ENCODE measurements at places on chromosomes 7 and 10. TPM values are rescaled to one million over a fixed set of nuclear protein-coding genes. Genes with fewer than 3 reads are reported as not detected.
A peak's percentile ranks its signal among the peaks of the same experiment; 100 is the strongest.

Gene PGAM2
- total RNA-seq: 0.27 TPM

Gene POM121
- total RNA-seq: 49.5 TPM

Gene TAS2R16
- total RNA-seq: not detected

Gene TEX36
- total RNA-seq: not detected

DNA sequence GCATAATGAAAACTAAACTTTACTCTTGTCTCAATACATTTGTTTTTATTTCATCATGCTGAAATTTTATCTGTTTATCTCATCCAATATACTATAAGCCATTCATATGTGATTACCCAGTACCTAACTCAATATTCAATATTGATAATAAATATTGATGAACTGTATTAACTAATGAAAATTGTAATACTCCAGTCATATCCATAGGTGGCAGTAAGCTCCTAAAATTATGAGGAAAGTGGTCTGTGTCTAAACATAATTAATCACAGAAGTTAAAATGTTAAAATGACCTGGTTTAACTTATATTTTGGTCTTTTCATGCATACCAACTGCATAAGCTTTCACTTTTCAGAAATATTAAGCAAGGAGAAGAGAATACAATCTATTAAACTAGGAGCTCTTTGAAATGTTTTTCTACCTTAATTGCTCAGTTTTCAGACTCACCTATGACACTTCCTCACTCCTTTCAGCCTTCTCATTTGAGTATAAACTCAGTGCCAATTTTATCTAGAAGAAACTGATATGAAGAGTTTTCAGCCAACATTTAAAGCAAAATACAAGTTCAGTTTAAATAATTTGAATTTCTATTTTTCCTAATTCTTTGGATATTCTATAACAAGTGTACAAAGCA, 30.5 kb upstream of the VWDE start:
- H3K4me1 ChIP-seq: no peaks in the 10 kb centered on the region
- H3K4me3 ChIP-seq: no peak overlapping the region
- peaks cover 14% of the 10 kb centered on the region for H3K27me3 ChIP-seq
- no peak overlapping the region for H3K27ac ChIP-seq

DNA sequence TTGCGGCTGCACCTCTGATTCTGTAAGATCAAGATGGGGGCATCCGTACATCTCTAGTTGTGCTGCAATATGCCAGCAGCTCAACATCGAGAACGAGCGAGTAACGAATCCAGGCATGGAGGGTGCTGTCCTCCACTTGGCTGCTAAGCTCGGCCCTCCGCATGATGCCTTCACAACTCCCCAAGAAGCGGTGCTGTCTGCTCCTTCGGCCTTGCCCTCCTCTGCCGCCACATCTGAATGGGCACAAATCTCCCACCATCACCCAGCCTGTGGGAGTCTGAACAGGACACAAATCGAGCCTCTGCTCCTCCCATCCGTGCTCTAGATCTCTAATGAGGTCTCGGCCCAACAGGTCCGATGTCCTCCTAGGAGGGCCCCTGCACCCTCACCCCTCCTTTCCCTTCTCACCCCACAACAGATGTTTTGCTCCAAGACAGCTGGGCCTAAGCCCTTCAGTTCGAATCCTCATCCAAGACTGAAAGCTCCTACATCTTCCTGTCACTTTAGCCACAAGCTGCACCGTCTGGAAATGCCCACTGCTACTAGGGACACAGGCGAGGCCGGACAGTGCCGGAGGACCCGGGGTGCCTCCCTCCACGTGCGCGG, 86.7 kb downstream of the ZNF33B start:
- no peak for DNase-seq
- no peaks in the 10 kb centered on the region for H3K27me3 ChIP-seq
- H3K4me1 ChIP-seq: peaks cover 41% of the 10 kb centered on the region
- H3K36me3 ChIP-seq: peaks cover 40% of the 10 kb centered on the region
- peak overlapping the region; percentile 95 for H3K4me3 ChIP-seq

- H3K27me3 ChIP-seq: peaks cover 2% of the 10 kb centered on the region
- no peak for DNase-seq
- H3K36me3 ChIP-seq: no peaks in the 10 kb centered on the region
- no peak overlapping the region for H3K27ac ChIP-seq
- no peaks in the 10 kb centered on the region for H3K4me1 ChIP-seq
Observed at GRCh38 chr10:31536302-31536701, 217.3 kb downstream of the ZEB1 start.

DNA sequence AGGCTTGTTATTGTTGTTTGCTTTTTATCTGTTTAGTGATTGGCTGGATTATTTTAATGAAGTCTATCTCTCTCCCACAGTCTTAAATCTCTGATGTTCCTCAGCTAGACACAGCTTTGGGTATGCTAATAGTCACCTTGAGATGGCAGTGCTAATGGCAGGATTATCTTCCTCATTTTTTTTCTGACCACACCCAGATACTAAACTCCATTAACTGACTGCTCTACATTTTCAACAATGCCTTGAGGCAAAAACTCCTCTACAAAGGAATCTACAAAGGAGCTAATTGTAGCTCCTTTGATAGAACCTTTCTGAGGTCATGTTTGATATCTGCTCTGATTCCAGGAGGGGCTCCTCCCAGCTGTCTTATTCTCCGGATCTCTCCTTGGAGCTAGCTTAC, 122.6 kb downstream of the HBP1 start:
- no peaks in the 10 kb centered on the region for H3K4me1 ChIP-seq
- no peak for DNase-seq
- H3K27ac ChIP-seq: no peak overlapping the region
- H3K36me3 ChIP-seq: peaks cover 23% of the 10 kb centered on the region
- no peaks in the 10 kb centered on the region for H3K27me3 ChIP-seq

- no peak overlapping the region for H3K27ac ChIP-seq
- H3K27me3 ChIP-seq: no peaks in the 10 kb centered on the region
- H3K4me1 ChIP-seq: peaks cover 8% of the 10 kb centered on the region
- H3K4me3 ChIP-seq: no peak overlapping the region
- no peaks in the 10 kb centered on the region for H3K36me3 ChIP-seq
Observed at GRCh38 chr10:72784551-72785351, 92.8 kb downstream of the MCU start.

DNA sequence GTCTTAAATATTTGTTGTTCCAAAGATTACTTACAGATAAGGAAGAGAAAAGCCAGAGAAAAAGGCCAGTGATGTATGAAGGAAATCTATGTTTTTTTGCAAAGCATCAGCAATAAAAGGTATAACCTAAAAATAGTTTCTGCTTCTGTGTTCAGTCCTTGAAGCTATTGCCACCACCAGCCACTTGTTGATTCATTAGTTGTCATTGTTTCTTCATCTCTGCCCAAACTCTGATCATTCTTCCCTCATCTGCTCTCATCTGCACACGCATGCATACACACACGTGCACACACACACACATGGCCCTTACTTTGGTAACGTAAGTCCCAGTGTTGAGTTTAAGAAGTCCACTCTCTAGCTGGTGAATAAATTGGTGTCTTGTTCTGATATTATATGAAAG, 540.7 kb downstream of the GATA3 start:
- peaks cover 9% of the 10 kb centered on the region for H3K27me3 ChIP-seq
- no peaks in the 10 kb centered on the region for H3K36me3 ChIP-seq
- no peak overlapping the region for H3K27ac ChIP-seq
- DNase-seq: no peak

DNA sequence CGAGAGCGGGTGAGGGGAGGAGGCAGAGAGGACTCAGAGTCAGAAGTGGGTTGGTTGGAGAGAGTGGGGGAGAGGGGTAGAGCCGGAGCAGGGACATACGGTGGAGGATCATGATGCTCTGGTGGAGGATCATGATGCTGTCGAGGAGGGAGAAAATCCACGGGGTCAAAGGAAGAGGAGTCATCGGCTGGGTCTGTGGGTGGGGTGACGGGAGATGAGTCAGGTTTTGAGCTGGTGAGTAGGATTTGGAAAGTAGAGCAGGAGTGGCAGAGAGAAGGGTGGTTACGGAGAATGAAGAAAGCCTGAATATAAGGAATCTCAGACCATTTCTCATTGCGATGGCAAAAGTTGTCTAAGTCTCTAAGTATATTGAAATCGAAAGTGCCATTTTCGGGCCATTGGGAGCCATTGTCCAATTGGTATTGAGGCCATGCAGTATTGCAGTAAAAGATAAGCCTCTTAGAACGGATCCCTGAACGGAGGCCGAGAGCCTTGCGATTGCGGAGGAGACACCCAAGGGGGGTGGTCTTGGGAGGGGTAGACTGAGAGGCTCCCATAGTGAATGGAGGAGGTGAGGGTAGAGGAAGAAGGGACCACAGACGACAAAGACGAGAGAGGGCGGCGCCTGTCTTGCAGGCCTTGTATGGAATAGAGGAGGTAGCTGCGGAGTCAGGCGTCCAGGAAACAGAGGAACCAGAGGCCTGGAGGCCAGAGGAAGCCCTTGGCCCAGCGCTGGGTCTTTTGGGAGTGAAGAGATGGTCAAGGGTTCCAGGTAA, 23.8 kb downstream of the SCIN start:
- peaks cover 2% of the 10 kb centered on the region for H3K27me3 ChIP-seq
- no peak overlapping the region for H3K4me3 ChIP-seq
- H3K27ac ChIP-seq: no peak overlapping the region
- H3K36me3 ChIP-seq: no peaks in the 10 kb centered on the region

GRCh38 chr7:152588350-152588749, 87.6 kb downstream of the XRCC2 start:
- no peak overlapping the region for H3K27ac ChIP-seq
- H3K4me1 ChIP-seq: no peaks in the 10 kb centered on the region
- DNase-seq: no peak

- no peak overlapping the region for H3K27ac ChIP-seq
- no peaks in the 10 kb centered on the region for H3K27me3 ChIP-seq
- no peaks in the 10 kb centered on the region for H3K36me3 ChIP-seq
- H3K4me3 ChIP-seq: no peak overlapping the region
- peaks cover 9% of the 10 kb centered on the region for H3K4me1 ChIP-seq
Observed at GRCh38 chr7:88102675-88103074, 117.2 kb downstream of the SRI start.

Data from activated CD4-positive, alpha-beta memory T cell treated with anti-CD3 and anti-CD28 coated beads for 36 hours (primary cell).